ENCODE measurements at places on chromosomes 7 and 10. TPM values are rescaled to one million over a fixed set of nuclear protein-coding genes. Genes with fewer than 3 reads are reported as not detected.

GRCh38 chr10:58590152-58590840 is 77.6 kb downstream of the BICC1 start:
- peak; percentile 72 for DNase-seq

- DNase-seq: no peak
Observed at GRCh38 chr7:101712652-101713051, 83.6 kb upstream of the MYL10 start.

GRCh38 chr7:100640517-100641440 is 573 bp downstream of the TFR2 start:
- DNase-seq: no peak

GRCh38 chr7:91892821-91893340 is 12.4 kb upstream of the MTERF1 start:
- no peak for DNase-seq

LIPJ gene
- total RNA-seq: 4.2 TPM

ASB10 gene
- not detected for total RNA-seq
